ENCODE measurements at places on chromosomes 7 and 10.

DNA sequence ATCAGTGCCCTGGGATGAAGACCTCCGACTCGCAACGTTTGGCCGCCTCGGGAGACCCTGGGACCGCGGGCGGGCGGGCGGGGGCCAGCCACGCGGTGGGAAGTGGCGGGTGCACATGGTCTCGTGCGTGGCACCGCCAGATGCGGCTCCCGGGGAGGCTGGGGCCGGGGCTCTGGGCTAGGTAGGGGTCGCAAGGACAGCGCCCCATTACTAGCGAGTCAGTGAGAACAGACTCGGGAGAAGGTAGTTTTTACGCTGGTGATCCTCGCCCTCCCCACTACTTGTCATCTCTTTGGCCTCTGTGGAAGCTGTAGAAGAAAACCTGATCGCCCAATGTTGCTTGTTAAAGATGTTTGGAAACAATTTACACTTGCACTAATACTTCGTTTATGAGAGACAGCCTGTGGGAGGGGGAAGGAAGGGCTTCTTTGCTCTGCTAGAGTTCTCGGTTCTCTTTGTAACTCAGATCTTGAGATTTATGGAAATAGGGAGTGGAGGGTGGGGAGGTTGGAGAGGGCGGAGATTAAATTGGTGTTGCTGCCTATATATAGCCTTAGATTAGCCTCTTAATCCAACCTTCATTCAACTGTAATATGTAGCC, 591 bp downstream of the BZW2 start:
- peak; percentile 53 for DNase-seq

DNA sequence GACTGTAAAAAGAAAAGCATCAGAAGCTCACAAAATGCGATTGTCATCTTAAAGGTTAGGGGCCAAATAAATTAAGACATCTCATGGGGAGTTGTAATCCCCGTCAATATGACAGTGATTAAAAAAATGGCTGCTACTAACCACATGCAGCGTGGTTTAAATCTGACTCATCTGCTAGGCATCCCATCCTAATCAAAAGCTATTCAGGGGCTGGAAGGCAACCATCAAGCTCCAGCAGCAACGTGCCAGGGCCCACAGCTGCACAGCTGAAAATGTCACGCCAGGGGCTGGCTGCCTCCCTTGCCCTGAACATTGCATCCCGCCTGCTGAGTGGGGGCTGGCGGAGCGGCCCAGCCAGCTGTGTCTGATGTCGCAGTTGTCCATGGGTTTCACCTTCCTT, 66.3 kb upstream of the FRMD4A start:
- DNase-seq = peak; percentile 74

GRCh38 chr7:75663302-75663907, 75.3 kb downstream of the HIP1 start:
- no peak for DNase-seq

DNA sequence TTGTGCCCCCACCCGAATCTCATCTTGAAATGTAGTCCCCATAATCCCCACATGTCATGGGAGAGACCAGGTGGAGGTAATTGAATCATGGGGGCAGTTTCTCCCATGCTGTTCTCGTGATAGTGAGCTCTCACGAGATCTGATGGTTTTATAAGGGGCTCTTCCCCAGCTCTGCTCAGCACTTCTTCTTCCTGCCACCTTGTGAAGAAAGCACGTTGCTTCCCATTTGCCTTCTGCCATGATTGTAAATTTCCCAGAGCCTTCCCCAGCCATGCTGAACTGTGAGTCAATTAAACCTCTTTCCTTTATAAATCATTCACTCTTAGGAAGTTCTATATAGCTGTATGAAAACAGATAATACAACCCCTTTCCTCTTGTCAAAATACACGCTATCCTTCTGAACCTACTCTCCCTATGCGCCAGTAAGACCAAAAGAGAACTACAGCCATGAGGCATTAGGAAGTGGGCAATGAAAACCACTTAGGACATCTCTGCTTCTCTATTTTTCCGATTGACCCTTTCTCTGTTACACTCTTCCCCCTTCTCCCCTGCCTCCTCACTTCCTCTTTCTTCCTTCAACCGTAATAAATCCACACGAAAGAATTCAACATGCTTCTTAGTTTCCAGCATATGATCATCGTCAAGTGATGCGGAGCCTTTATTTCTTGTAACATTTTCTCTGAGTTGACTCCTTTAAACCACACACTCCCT, 101.2 kb upstream of the WDR11 start:
- no peak for DNase-seq

- DNase-seq = no peak
Observed at GRCh38 chr10:36271627-36272340, 629.7 kb upstream of the FZD8 start.

DNA sequence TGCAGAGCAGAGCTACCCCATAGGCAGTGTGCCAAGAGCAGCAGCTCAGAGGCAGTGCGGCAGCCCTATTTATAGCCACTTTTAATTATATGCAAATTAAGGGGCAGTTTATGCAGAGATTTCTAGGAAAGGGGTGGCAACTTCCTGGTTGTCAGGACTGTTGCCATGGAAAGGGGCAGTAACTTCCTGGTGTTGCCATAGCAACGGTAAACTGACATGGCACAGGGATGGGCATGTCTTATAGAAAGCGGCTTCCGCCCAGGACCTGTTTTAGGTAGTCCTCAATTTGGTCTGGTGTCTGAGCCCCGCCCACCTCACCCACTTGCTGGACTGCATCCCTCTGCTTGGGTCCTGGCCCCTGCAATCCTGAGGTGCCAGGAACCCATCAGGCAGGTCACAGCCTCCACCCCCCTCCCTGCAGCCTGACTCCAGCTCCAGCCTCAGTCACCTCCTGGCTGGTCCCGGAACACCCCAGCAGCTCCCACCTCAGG, 115.8 kb downstream of the TMEM130 start:
- DNase-seq = peak; percentile 11

GRCh38 chr10:7445474-7446185, 34.8 kb upstream of the SFMBT2 start:
- no peak for DNase-seq

Measured in lung (tissue), 17 donors.